ENCODE measurements at places on chromosomes 7 and 10. TPM values are rescaled to one million over a fixed set of nuclear protein-coding genes. Genes with fewer than 3 reads are reported as not detected.

DNA sequence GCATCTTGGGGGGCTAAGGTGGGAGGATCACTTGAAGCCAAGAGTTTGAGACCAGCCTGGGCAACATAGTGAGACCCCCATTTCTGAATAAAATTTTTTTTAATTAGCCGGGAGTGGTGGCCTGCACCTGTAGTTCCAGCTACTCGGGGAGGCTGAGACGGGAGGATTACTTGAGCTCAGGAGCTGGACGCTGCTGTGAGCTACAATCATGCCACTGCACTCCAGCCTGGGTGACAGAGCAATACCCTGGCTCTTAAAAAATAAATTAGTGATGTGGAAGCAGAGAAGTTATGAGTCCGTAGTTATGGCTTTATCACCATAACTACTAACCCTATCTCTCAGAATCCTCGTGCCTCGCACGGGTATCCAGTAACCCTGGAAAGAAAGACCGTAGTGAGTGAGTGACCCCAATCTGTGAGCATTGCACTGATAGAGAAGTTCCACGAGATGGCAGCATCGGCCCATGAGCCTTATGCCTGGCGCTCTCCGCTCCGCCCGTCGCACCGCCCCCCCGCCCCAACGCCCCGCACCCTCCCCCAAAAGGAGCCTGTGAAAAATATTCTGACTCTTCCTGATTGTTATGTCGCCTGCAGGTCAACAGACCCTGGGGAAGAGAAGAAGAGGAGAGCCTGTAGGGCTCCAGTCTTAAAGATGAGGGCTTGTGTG lies 4.9 kb upstream of the SLC29A3 start:
- DNase-seq = no peak

GRCh38 chr10:99353182-99353581 lies 24.0 kb downstream of the CNNM1 start:
- DNase-seq = no peak

- DNase-seq = no peak
Observed at GRCh38 chr10:48785796-48786195, 101.1 kb downstream of the WDFY4 start.

ADRA2A gene
- 7.2 TPM for total RNA-seq

- DNase-seq = no peak
Observed at GRCh38 chr7:77651575-77652162, 44.6 kb upstream of the RSBN1L start.

DNA sequence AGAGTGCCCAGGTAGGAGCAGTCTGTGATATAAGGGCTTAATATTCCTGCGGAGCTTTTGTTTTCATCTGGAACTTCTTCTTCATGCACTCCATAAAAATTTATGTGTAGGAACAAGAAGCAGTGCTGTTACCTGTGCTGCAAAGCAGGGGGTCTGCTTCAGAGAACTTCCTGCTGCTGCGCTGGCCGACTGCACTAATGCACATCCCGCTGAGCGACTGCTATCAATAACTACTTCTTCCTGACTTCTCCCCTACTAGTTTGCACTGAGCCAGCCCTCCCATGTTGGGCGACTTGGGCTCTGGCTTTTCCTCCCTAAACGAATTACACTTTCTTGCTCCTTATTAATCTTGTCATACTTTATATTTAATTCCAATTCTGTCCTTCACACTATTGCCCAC lies 150.3 kb downstream of the NEBL start:
- no peak for DNase-seq

ZNF488 gene
- total RNA-seq = 1.8 TPM

DNA sequence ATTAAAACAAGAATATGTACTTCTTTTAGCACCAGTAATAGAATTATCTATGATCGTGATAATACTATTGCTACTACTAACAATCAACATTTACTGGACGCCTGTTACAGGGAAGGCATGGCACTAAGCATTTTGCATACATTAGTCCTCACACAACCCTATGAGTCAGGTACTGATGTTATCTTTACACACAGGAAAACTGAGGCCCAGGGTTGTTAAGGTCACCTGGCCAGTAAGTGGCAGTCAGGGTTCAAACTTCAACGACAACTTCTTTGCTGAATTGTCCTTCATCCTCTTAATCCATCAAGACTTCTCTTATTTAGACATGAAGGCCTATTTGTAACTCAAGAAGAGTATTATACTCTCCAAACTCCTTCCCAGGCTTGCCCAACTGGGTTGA lies 41.9 kb upstream of the ACSL5 start:
- no peak for DNase-seq

- no peak for DNase-seq
Observed at GRCh38 chr7:3915337-3915878, 614.4 kb downstream of the SDK1 start.

GRCh38 chr7:96596120-96596826 lies 113.4 kb downstream of the SEM1 start:
- DNase-seq = no peak

EPO gene
- 0.68 TPM for total RNA-seq

DNA sequence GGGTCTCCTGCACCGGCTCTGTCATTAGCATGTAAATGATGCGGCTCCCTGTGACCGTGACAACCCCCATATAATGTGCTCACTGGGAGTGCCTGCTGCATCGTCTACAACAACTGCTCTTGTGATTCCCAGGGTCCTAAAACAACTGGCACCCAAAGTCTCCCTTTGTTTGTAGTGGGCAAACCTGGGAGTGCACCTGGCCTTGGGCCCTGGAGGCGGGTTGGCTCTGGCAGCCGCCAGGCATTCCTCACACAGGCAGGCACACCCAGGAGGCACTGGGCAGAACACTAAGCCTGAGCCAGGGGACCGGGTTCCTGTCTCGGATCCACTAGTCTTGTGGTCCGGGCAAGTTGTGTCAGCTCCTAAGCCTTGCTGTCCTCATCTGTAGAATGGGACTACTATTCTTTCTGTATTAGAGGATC lies 115.5 kb upstream of the GPR26 start:
- DNase-seq = peak; percentile 14

DNA sequence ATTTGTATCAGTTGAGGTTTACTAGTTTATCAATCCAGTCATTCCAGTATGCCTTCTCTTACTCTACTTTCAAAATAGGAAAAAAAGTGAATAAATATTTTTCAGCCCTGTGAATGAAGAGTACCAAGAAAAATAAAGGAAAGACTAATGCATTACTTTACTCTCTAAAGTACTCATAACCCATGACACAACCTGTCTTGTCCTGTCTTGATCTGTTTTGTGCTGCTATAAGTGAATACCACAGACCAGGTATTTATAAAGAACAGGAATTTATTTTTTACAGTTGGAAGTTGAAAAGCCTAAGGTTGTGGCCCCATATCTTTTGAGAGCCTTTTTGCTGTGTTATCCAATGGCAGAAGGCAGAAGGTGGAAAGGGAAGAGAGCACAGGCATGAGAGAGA lies 194.6 kb upstream of the DKK1 start:
- DNase-seq = no peak

GRCh38 chr7:100867776-100868485 lies 744 bp downstream of the TRIP6 start:
- DNase-seq = no peak

DNA sequence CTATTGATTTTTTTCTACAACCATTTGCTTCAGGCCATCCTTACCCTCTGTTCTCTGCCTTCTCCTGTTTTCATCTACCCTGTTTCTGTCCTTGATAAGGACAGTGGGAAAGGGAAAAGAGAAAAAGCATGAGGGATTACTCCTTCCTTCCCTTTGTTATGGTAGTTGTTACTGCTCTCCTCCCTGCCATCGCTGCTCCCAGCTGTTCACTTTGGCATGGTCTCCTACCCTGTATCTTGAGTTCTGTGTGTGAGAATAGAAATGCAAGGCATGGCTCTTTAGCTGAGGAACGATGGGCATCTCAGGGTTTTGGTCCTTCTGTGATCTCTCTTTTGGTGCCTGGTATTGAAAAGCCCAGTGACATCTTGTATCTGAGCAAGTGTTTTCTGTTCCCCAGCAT lies 6.4 kb downstream of the CCSER2 start:
- DNase-seq = no peak

DNA sequence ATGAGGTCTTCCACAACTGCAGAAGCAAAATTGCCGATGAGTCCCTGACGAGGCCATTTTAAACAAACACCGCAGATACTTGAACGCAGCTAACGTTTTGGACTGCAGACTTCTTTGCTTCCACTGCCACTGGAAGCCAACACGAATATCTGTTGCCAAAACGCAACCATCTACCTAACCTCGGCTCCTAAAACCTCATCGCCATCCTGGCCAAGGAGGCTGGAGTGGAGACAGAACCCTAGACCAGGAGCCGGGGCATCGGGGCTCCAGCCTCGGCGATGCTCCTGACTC lies 493 bp downstream of the WDR91 start:
- DNase-seq = no peak

SH2B2 gene
- total RNA-seq = 6.1 TPM

DNA sequence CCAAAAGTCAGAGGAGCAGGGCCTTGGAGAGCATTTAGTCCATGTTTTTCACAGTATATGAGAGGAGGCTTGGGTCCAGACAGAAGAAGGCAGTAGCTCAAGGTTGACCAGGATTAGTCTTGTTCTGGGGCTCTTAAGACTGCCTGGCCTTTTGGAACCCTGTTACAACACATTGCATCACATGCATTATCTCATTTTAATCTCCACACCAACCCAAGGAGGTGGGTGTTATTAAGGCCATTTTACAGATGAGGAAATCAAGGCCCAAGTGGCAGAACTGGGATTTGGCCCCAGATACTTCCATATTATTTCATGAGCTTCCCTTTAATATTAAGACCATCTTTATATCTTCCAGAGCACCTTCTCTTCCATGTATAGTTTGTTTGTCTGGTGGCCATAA lies 38.8 kb downstream of the RPS24 start:
- no peak for DNase-seq

- no peak for DNase-seq
Observed at GRCh38 chr7:158320328-158320727, 267.3 kb downstream of the PTPRN2 start.

DNA sequence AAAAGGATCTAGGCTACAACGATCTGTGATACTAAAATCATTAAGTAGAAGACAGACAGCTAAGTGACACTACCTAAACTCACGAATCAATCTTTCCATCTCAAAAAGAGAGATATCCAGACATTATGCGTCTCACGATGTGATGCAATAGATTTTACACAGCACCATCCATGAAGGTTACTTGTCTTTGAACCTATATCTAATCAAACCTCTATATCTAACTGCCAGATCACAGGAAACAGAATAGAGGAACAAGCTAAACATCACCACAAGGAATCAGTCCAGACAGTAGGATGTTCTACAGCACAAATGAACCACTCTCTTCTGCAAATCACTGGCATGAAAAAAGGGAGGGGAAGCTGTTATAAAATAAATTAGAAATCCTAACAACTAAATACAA lies 4.1 kb downstream of the RAPGEF5 start:
- DNase-seq = no peak

GRCh38 chr10:20922451-20922850 lies 25.3 kb upstream of the NEBL start:
- DNase-seq = no peak

DNA sequence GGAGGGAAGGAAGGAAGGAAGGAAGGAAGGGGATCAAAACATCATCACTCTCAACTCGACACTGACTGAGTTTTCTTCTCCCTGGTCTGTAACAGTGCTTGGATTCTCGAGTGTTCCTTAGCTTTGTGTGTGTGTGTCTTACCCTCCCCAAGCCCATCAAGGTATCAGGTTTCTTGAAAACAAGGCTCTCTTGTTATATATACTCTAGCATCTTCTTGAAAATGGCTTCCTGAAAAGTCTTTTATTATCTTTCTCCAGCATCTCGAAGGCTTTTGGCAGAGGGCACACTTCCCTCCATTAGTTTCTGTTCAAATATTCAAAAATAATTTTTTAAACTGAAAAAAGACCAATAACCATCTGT lies 13.4 kb downstream of the SERPINE1 start:
- no peak for DNase-seq

AMPH gene
- 2.1 TPM for total RNA-seq

DNA sequence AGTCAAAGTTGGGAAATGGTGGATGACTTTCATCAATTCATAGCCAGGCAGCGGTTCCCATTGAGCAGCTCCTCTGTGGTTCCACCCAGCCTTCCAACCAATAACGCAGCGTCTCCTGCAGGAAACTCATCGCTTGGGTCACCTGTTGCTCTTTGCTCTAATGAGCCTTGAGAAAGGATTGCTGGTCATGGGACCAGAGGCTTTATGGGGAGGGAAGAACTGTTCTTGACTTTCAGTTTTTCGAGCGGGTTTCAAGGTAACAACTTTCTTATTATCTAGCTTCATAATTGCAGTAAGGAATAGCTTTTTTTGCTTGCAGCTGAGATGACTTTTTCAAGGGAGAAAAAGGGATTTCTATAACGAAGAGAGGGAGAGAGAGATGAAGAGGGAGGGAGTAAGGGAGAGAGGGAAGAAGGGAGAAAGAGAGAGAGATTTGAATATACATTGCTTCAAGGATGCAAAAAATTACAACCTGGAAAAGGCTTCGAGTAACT lies 405 bp upstream of the ENTPD1 start:
- DNase-seq = peak; percentile 64

GRCh38 chr10:1410469-1411395 lies 326.6 kb downstream of the ADARB2 start:
- peak; percentile 32 for DNase-seq

DNA sequence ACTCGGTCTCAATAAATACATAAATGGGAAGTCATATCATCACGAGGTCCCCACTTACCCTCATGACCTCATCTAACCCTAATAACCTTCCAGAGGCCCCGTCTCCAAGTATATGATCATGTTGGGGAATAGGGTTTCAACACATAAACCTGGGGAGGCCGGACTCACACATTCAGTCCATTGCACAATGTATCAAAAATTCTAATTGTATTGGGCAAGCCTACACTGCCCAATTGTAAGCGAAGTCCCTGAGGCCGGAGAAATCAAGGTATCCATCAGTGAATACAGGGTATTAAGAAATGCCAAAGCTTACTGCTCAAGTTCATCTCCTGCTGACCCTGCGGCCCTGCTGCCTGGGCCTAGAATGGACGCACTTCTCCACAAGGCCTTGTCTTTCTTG lies 69.6 kb downstream of the PARP12 start:
- DNase-seq = no peak

GRCh38 chr7:140541513-140542227 lies 62.4 kb upstream of the MKRN1 start:
- DNase-seq = peak; percentile 63

DEPP1 gene
- total RNA-seq = 62.7 TPM

- no peak for DNase-seq
Observed at GRCh38 chr7:154372011-154372601, 319.9 kb downstream of the DPP6 start.

DNA sequence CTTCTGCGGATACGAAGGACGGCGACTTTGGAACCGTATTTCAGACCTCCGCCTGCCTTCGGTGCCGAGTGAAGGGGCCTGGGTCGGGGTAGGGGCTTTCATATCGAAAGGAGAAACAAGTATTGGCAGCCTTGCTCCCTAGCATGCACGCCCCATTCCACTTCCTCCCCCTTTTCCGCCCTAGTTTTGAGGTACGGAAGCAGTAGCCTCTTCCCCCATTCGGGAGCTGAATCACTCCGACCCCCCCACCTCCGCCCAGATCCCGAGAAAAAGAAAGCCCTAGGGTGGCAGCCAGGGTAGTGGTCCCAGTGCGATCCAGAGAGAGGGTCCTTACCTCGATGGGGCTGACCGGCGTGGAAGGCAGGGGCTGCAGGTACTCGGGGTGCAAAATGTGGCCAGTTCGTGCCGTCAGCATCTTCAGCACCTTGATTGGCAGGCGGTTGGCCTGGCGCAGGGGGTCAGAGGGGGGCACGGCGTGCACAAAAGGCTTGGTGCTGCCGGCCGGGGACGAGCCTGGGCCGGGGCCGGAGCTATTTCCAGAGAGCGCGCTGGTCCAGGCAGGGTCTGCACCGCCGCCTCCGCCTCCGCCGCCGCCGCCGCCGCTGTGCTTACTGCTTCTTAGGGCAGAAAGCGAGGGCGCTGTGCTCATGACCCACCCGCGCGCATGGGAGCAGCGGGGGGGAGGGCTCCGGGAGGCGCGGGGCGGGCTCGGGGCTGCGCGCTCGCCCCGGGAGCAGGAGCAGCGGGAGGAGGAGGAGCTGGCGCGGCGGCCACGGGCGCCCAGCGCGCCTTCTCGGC lies 594 bp downstream of the ZNF503 start:
- peak; percentile 73 for DNase-seq
